ENCODE measurements at places on chromosomes 1 and 21.

- no peak for DNase-seq
Measured at GRCh38 chr1:25478633-25479032, 47.9 kb downstream of the MACO1 start.

DNA sequence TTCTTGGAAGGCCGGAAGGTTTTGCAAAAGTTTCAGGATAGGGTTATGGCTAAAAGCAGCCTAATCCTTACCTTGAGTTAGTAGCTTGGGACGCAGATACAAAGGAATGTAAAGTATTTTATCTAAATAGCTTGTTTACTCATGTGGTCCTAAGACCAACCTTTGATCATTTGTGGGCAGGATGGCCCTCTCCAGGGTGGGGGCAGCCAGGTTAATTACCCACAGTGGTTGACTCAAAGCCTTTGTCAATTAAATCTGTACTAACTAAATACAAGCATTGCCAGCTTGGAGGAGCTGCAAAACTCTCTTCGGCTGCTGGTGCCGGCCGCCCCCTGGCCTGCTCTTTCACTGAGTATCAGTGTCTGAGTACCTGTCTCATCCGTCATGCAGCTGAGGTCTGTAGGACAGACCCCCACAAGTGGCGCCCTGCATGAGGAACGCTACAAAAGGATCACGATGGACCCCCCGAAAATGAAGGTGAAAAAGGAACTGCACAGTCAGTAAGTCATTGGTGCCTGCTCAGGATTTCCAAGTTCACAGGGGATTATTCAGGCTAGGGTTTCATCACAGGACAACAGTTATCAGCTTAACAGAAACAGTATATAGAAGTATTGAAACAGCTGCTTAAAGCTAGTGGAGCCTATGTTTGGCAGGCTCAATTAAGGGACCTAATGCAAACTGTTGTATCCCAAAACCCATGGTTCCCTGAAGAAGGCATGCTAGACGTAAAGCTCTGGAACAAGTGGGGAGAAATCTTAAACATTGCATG, 212.5 kb upstream of the MAP1LC3C start:
- DNase-seq = no peak

DNA sequence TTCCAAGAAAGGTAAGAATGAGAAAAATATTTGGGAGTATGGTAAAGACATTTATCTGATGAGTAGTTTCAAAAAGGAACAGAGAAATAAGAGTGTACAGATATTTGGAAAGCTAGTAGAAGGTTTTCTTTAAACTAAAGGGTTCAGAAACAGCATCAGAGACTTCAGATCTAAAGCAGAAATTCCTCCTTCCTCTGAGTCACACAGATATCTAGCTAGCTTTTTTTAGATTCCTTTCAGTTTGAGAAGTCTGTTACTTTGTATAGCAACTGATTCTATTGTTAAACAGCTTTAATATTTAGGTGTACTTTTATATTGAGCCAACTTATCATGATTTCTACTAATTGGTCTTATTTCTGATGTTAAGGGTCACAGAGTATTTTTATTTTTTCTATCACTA, 4.7 kb downstream of the AMY2B start:
- no peak for DNase-seq

DNA sequence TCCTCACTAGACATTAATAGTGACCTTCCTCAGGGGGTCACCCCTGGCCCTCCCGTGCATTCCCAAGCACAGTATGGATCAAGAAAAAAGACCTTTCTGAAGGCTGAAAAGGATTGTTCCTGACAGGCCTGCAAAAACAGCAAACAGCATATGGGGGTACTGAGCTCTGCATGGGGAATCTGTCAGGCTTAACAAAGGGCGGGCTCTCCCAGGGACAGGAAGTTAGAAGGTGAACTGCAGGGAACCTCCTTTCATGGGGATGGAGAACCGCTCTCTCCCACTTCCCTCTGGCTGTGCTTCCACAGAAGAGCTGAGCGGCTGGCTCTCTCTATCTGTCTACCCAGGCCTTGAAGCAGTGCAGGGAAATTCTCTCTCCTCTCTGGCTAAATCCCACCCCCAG, 91.7 kb downstream of the DTL start:
- DNase-seq = no peak

- peak; percentile 63 for DNase-seq
Measured at GRCh38 chr1:39657923-39658485, 13.9 kb downstream of the NT5C1A start.

GRCh38 chr1:107132195-107132594, 8.6 kb upstream of the NTNG1 start:
- DNase-seq = no peak

- no peak for DNase-seq
Measured at GRCh38 chr21:45288441-45288841, 746 bp upstream of the POFUT2 start.

GRCh38 chr1:58702261-58703141, 2.6 kb upstream of the MYSM1 start:
- DNase-seq = no peak

GRCh38 chr1:62723883-62724282, 35.7 kb upstream of the DOCK7 start:
- no peak for DNase-seq

DNA sequence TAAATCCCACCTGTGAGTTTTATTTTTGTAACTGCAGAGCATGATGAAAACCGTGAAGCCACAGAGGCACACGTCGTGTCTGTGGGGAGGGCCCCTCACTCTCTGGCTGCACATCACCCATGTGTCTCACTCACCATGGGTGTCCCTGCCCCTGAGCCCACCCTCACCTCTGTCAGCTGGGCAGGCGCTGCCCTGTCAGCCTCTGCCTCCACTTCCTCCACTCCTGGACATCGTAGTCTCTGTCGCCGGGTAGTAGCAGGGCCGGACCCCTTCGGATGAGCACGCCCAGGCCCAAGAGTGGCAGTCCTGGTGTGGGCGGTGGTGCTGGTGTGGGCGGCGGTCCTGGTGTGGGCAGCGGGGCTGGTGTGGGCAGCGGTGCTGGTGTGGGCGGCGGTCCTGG, 37.3 kb downstream of the COL18A1 start:
- no peak for DNase-seq

DNA sequence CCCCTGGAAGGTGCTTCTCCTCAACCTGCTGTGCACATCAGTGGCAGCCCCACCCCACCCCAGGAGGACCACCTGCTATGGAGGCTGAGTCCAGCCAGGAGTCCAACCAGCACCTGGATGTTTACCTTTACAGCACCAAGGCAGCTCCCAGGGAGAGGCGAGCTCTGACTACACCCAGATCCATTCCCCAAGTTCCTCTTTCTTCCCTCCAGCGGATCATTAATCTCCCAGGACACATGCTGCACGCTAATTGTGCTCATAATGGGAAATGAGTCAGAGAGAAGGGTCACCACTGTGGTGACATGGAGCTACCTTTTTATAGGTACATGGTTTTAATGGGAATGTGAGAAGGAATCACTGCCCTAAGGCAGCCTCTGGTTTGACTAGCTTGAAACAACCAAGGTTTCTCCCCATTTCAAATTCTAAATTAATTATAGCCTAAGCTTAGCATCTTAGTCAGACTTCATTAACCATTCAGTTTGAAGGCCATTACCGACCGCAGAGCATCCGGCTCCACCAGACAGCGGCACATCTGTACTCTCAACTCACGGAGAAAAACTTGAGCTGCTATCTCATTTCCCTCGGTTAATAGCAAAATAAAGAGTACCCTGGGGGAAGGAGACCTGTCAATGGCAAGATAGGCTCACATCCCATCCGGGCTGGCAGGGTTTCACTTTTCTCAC, 173.1 kb upstream of the GALNT2 start:
- no peak for DNase-seq

All from stimulated activated CD4-positive, alpha-beta T cell treated with anti-CD3 and anti-CD28 coated beads, Interleukin-4, amount 100 ng/mL, for 48 hours (primary cell).